ENCODE measurements at places on chromosomes 7 and 10.

DNA sequence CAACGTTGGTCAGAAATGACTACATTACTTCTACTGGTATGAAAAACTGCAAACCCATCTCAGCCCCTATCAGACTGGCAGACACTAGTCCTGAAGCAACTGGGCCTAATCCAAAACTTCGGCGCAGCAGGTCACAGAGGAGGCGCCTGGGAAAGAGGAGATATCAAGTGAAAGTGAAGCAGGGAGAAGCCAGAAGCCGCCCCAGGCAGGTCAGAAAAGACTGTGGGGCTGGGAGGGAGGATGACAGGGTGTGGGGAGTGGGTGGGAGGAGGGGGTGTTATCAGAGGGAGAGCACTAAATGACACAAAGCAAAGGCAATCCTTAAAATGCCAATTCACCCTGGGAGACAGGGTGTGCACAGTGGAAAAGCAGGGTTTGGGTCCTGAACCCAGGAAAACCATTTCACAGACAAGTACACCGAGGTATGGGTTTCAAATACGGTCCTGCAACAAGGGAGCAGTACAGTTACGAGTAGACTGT lies 731 bp downstream of the CHCHD3 start:
- no peak for DNase-seq

- no peak for DNase-seq
These were observed 47.2 kb upstream of the SFTPD start for GRCh38 chr10:79995979-79996634.

- no peak for DNase-seq
These were observed 22.7 kb downstream of the JAZF1 start for GRCh38 chr7:28157831-28158416.

DNA sequence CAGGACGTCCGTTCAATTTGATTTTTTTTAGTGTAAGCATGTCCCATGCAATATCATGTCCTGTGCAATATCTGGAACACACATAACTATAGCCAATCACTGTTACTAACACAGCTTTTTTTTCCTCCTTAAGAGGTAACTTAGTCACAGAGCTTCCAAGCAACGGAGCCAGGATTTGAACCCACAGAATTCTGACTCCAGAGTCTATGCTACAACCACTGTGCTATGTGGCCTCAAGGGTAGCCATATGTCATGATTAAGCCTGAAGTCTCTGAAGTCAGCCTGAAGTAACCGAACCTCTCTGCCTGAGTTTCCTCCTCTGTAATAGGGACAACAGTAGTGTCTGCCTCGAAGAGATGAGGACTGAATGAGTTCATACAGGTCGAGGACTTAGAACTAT lies 42.2 kb upstream of the TCF7L2 start:
- no peak for DNase-seq

- DNase-seq = no peak
These were observed 57.6 kb downstream of the NKX6-2 start for GRCh38 chr10:132728321-132728720.

DNA sequence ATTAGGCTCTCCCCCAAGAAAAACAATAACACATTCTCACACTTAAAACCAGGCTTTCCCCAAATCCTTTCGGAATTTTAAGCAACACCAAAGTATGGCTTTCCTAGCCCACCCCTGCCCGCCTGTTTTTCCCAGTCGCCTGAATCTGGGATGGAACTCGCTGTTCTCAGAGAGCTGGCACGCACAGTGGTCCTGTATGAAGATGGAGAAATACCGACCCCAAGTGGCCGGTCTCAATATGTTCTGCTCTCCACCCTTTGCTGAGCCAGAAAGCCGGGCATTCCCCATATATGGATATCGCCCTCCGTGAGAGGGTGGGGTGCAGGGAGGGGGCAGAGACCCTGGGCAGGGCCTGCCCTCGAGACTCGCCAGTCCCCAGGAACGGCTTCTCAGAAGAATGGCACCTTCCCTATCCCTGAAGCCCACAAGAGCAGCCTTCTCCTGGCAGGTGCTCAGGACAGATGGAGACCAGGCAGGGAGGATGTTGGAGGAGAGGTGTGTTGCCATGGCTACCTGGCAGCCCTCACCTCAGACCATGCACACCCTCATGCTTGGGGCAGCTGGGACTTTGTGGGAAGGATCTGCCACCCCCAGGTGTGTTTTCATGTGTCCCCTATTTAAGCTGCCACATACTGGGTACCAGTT lies 3.4 kb downstream of the TACR2 start:
- DNase-seq = no peak

- no peak for DNase-seq
These were observed 97.3 kb downstream of the MYL10 start for GRCh38 chr7:101531726-101532357.

GRCh38 chr7:91557789-91558404 lies 293.7 kb downstream of the FZD1 start:
- DNase-seq = no peak

- no peak for DNase-seq
These were observed 43.8 kb downstream of the EXOC6 start for GRCh38 chr10:92891885-92892690.

Measured in hypothalamus (tissue), 51 donors.